ENCODE measurements at places on chromosomes 11 and 22.
A peak's percentile ranks its signal among the peaks of the same experiment; 100 is the strongest.

- no peak for DNase-seq
Measured at GRCh38 chr22:38861170-38861876, 10.7 kb downstream of the CBX6 start.

GRCh38 chr11:117479372-117479771, 151.7 kb downstream of the CEP164 start:
- DNase-seq: no peak

DNA sequence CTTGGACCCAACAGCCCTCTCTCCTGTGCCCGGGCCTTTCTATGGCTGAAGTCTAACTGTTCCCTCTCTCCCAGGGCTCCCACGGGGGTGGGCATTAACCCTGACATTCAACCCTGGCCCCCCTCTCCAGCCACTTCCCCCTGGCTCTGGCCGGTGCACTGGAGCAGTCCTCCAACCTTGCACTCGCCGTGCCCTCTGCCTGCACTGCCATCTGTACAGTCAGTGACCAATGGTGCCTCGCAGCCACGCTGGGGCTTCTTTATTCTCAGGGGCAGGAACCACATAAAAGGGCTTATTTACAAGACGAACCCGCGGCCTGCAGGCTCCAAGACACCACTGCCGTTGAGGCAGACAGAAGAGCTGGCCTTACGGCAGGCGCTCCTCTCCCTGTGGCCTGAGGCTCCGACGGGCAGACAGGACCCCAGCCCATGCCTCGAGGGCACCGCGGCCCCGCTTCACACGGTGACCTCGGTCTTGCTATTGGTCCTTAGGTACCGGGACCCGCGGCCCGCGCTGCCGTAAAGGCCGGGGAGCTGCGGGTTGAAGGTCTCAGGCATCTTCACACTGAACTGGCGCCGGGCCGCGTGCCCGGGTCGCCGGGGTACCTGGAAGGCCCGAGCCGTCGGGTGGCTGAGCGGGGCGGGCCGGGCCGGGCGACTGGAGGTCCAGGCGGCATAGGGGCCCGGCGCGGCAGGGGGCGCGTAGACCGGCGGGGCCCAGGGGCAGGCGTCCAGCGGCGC, 5.4 kb downstream of the SHISA8 start:
- DNase-seq: no peak

- no peak for DNase-seq
Measured at GRCh38 chr11:2792381-2793250, 92.8 kb upstream of the KCNQ1OT1 start.

- DNase-seq: no peak
Measured at GRCh38 chr22:38455530-38456271, 702 bp upstream of the KCNJ4 start.

GRCh38 chr22:47102648-47103047, 340.2 kb downstream of the TBC1D22A start:
- DNase-seq: no peak

DNA sequence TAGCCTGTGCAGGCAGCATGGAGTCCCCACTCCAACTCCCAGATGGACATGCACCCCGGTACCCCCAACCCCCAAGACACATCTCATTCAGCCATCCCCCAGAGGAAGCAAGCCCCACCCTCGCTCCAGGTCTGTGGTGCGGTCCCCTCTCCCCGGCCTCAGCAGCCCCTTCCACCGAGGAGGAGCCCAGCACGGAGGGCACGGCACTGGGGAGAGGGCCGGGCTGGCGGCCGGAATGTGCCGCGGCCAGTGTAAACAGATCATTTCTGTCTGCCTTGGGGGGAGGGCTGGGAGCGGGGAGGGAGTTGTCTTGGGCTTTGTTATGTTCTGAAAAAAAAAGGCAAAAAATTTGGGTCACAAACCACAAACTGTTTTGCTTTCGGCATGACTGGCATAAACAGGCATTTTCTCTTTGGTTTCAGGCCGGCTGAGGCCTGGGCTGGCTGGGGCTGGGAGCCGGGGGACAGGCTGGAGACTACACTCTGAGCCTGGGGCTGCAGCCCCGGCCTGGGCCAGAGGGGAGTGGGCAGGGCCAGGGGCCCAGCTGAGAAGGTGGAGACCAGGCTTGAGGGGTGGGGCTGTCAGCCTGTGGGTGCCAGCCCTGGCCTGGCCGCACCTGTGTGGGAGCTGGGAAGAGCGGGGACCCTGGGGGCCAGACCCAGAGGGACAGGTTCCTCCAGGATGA, 16.8 kb downstream of the IGF2 start:
- DNase-seq: no peak

DNA sequence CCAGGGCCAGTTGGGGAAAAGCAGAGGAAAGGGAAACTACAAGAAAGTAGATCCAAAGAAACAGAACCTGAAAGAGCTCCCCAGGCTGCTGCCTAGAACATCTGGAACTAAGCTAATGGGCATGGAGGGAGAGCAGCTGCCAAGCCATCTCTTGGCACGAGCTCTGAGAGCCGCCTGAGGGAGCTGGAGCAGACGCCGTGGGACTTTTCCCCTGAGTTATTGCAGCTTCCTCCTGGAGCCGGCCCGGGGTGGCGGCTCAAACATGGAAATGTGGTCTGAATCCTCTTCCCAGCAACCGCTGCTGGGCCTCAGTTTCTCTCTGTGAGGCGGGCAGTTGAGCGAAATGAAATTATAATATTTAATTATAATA, 41.8 kb downstream of the LIF start:
- DNase-seq: no peak

- DNase-seq: peak; percentile 72
Measured at GRCh38 chr11:1382831-1383607, 6.7 kb upstream of the BRSK2 start.

DNA sequence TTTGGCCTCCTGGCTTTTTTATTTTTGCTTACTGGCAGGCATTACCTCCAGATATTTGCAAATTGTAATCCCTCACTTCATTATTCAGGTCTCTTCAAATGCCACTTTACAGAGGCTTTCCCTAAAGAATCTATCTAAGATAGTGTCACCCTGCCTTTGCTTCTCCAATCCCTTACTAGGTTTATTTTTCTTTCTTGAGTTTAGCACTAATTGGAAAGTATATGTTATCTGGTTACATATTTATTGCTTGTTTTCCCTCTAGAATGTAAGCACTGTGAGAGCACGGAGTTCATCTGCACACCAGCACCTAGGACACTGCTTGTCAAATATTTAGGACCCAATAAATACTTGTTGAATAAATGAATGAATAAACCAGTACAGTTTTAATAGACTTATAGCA, 3.5 kb downstream of the KIF18A start:
- no peak for DNase-seq

DNA sequence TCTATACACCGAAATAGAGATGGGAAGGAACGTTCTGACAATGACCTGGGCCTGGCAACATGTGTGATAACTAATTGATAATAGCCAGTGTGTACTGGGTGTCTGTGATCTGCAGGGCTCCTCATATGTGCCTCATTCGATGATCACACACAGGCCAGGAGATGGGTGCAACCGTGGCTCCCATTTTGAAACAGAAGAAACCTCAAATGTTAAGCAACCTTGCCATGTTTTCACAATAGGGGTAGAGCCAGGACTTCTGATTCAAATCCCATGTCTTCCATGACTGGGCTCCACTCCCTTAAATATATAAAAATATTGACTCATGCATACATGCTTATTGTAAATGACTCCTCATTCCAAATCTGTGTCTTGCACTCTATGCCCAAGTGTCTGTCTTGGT, 11.1 kb downstream of the APOL3 start:
- no peak for DNase-seq

DNA sequence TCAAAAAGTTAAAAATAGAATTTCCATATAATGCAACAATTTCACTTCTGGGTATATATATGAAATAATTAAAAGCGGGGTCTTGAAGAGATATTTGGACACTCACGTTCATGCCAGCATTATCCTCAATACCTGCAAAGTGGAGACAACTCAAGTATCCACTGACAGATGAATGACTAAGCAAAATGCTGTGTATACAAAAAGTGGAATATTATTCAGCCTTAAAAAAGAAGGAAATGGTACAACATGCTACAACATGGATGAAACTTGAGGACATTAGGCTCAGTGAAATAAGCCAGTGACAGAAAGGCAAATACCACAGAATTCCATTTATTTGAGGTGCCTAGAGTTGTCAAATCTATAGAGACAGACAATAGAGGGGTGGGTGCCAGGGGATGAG, 62.5 kb upstream of the GAL start:
- no peak for DNase-seq

DNA sequence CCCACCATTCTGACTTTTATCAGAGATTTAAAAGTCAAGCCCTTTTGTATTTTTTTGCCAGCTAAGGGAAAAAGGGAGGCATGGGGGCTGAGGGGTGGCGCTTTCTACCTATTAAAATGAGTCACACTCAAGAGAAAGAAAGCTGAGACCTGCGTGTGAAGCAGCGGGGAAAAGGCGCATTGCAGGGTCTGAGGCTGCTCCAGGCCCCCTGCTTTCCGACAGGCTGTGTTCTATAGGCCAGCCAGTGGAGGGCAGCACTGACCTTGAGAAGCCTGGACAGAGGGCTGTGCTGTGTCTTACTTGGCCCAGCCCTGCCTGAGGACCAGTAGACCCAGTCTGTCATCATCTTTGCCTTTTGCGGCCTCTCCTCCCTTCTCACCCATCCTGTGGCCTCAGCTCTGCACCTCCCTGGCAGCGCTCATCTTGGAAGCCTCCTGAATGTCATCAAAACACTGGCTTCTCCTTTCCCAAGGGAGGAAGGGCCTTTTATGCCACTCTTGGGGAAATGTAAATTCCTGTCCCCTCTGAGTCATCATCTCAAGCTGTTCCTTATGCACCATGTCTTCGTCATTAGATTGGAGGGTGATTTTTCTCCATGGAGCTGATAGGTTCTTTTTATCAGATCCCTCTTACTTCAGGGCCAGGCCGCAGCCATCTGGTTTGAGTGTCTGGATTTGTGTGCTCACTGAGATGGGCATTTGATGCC, 12.6 kb upstream of the MAPK8IP1 start:
- DNase-seq: no peak

GRCh38 chr11:74453373-74453975, 13.9 kb downstream of the KCNE3 start:
- peak; percentile 33 for DNase-seq

GRCh38 chr11:74000307-74001133, 8.4 kb downstream of the UCP3 start:
- DNase-seq: no peak

- DNase-seq: no peak
Measured at GRCh38 chr22:46081831-46082210, 68.5 kb upstream of the PPARA start.

DNA sequence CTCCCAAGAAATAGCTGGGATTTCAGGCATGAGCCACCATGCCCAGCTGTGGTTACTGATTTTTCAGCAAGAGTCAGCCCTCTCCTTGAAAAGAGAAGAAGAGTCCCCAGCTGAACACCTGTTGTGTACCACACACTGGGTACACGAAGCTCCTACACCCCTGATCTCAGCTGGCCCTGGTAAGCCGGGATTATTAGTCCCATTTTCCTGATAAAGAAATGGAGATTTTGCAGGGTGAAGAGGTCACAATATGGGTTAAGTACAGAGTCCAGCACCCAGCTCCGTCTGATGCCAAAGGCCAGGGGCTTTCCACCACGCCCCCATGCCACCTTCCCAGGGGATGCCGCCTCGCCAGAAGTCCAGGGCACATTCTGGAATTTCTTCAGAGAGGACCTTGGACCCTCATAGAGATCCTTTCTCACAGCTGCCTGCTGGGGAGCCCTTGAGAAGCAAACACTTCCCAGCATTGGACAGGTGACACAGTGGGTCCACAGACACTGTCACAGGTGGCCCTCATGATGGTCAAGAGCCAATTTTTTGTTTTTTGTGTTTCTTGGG, 19.8 kb upstream of the HMOX1 start:
- no peak for DNase-seq

DNA sequence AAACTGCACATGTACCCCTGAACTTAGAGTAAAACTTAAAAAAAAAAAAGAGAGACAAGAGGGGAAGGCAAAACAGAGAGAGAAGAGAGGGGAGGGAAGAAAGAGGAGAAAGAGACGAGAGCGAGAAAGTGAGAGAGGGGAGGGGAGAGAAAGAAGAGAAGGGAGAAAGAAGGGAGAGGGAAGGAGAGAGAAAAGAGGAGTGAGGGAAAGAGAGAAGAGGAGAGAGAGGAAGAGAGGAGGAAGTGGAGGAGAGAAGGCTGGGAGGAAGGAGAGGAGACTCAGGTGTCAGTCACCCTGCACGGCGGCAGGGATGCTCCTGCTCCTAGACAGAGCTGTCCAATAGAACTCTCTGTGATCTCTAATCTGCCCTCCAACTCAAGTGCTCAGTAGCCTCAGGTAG, 248.3 kb downstream of the MIAT start:
- DNase-seq: no peak

GRCh38 chr11:31806186-31806927, 4.8 kb downstream of the PAX6 start:
- DNase-seq: no peak

- no peak for DNase-seq
Measured at GRCh38 chr22:28402539-28402938, 277.1 kb downstream of the TTC28 start.

DNA sequence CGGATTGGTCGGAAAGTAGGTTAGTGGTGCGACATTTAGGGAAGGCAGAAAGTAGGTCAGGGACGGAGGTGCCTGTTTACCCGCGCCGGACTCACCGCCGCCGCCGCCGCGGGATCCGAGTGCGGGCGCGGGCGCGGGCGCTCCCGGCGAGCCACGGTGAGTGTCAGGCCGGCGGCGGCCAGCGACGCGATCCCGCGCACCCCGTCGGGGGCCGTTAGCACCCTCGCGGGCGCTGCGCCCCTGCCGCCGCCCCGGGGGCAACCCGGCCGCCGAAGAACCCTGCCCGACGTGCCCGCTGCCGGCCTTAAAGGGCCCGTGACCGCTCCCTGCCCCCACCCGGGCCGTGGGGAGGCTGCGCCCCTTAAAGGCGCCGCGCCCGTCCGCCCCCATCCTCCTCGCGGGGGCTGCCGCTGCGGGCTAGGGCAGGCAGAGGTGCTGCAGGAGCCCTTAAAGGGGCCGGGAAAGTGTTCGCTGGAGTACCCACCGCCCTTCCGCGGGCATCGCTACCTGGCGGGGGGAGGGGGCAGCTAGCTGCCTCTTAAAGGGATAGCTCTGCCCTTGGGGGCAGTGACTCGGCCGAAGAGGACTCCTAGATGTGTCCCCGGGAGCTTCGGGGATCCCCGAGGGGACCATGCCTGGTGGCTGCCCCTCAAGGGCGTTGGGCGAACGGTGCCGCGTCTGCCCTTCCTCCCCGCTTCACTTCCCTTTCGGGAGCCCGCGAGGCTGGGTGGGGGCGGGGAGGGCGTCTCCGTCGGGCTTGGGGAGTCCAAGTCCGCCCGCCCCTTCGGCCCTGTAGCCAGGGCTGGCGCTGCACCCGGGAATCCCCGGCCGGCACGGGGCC, at the start of gene BMAL1:
Gene BMAL1, plus strand, starts transcription at position 23 of the 841 bp plus-strand sequence. CDS start 76,519 bp downstream, outside the sequence.
- DNase-seq: peak; percentile 42

DNA sequence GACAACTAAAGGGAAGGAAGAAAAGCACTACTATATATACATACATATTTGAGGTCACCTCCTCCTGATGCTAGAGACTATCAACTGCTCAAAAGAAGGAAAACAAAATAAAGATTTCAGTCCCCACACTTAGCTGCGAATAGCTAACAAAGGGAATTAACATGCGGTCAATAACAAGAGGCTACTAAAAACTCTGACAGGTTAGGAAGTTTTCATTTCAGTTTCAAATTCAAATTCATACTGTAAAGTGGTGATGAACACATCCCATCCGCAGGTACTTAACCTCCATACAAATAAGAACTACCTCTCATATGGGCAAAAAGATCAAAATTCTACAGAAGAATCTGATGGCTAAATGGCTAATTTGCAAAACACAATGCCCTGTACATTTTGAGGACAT, 2.6 kb downstream of the NAP1L4 start:
- no peak for DNase-seq
